GM13976 (cell line): ENCODE measurements at places on chromosomes 11 and 22.
A peak's percentile ranks its signal among the peaks of the same experiment; 100 is the strongest.

DNA sequence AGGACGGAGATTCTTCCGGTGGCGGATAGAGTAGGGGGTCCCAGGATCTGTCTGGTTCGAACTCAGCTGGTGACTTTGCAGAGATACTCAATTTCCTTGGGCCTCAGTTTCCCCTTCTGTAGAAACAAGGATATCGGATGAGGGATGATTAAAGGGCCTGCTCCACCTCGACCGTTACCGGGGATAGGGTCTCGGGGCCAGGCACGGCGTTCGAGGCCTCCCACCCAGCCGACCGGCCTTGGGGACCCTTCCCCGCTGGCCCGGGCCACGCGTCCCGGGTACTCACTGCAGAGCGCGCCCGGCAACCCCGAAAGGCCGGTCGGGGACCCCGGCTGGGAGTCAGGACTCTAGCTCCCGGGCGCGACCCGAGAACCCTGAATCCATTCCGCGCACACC is 321 bp downstream of the RHBDD3 start:
- DNase-seq = no peak

DNA sequence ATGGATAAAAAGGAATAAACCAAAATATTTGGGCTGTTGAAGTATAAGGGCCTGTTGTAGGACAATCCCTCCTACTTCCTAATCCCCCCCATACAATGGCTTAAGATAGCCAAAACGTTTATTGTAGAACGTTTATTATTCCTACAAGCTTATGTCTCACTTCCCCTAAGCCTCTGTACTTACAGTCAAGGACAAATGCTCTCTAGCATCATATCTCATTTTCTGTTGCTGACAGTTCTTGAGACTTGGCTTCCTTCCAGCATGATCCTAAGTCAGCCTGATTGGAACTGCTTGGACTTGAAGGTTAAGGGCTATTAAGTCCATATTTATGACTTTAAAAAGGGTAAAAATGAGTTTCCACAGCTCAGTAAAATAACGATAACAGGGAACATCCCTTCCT is 8.8 kb downstream of the MISFA start:
- DNase-seq = no peak

- DNase-seq = no peak
Observed at GRCh38 chr22:22903355-22903777, 15.8 kb downstream of the IGLL5 start.

GRCh38 chr11:76444065-76444383 is 794 bp upstream of the EMSY start:
- no peak for DNase-seq

GRCh38 chr22:49956914-49957825 is 3.4 kb upstream of the PIM3 start:
- no peak for DNase-seq

DNA sequence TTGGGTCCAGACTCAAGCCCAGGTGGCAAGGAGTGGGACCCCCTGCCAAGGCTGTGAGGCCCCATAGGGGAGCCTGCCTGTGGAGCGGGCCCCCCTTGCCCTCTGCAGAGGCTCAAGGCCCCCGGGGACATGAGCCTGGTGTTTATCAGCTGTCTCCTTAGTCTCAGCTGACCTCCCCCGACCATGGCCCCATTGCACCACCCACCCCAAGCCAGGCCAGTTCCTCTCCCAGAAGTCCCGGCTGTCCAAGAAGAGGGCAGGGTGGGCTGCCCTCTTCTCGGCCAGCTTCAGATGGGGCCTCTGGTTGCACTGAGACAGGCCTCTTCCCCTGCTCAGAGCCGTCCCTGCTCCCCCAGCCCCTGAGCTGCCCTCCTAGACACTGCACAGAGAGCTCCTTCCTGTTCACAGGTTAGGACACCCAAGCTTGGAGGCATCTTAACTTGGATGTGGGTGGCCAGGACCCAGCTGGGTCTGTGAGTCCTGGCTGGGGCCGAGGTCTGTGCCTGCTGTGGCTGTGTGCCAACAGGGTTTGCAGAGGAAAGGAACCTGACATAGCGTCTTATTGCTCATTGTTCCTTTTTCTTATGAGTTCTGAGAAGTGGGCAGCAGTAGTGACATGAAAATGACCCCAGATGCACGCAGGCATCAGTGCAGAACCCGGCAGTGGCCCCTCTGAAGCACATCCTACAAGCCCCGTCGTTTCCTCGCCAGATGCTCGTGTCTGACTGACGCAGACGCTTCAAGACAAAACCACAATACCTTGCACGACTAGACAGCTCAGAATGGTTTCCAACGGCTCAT is 5.4 kb downstream of the TRABD start:
- DNase-seq = peak; percentile 82

GRCh38 chr11:45078236-45079074 is 68.0 kb upstream of the PRDM11 start:
- no peak for DNase-seq

DNA sequence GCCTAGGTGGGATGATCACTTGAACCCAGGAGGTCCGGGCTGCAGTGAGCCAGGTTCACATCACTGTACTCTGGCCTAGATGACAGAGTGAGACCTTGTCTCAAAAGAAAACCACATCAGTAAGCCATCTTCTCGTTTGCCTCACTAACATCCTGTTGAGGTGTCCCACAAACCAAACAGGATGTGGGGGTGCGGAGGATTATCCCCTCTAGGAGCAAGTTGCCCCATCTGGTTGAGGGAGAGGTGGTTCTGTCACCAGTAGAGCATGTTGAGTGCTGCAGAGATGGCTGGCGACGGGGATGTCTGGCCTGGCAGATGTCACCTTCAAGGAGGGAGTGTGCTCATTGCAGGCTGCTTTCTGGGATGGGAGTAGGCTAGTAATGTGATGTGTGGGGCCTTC is 72.4 kb downstream of the ZNRF3 start:
- DNase-seq = peak; percentile 46

DNA sequence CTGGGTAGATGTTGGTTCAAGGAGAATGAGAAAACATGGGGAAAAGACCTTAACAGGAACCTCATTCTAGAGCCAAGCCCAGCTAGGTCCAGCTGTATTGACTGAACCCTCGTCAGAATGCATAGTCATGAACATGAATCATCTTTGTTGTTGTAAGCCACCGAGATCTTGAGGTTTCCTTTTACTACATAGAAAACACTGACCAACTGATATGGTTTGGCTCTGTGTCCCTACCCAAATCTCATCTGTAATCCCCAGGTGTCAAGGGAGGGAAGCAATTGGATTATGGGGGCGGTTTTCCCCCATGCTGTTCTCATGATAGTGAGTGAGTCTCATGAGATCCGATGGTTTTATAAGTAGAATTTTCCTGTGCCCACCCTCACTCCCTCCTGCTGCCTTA is 19.4 kb upstream of the PHOX2A start:
- DNase-seq = no peak

DNA sequence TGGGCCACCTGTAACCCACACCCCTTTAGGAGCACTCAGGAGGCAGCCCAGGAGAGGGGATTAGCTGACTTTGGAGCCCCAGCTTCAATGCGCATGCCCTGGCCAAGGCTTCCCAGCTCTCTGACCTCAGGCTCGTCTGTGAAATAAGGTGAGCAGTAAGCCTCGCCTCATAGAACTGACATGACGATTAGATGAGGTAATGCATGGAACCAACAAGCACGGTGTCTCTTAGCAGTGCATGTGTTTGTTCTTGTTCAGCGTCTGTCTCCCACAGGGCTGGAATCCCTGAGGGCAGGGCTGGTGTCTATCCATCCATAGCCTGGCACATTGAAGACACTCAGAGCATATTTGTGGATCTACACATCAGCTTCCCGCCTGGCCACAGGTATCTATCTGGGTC is 415.4 kb downstream of the MN1 start:
- DNase-seq = no peak

DNA sequence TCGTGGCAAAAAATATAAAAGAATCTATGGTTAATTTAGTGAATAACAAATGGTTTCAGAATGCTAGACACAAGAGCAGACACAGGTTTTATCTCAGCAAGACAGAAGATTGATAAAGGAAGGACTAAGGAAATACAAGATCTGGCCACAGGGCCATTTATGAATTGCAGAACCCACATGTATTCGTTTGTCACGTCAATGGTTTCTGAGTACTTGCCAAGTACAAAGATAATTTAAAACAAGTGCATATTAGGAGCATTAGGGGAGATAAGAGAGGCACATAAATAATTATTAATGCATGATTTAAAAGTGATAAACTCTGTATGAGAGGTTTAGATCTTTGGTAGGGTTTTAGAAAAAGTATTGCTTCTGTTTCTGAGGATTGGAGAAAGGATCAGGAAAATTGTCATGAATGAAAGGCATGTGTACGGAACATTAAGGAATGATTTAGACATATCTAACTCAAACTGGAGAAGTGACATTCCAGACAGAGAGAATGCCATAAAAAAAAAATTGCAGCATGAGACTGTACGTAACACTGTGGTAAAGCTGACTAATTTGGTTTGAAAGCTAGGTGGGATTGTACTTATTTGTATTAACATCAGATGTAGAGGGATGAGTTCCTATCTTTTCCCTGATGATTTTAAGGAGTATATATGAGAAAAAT is 727.1 kb downstream of the NELL1 start:
- DNase-seq = no peak

DNA sequence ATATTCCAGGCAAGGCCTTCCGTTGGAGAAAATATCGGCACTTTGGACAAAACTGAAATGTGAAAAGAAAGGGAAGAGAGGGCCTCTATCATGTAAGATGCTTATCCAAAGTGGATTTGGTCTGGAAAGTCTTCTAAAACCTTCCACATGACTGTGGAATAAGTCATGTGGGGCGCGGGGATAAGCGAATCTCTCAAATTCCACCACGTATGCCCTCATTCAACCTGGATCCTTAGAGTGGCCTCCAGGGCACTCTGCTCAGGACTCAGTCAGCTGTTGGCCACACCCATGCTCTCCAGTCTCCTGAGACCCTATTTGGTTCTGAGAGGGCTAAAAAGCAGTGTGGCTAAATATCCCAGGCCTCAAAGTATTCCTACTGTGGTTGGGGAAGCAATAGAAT is 2.0 kb upstream of the TIMP3 start:
- DNase-seq = no peak

DNA sequence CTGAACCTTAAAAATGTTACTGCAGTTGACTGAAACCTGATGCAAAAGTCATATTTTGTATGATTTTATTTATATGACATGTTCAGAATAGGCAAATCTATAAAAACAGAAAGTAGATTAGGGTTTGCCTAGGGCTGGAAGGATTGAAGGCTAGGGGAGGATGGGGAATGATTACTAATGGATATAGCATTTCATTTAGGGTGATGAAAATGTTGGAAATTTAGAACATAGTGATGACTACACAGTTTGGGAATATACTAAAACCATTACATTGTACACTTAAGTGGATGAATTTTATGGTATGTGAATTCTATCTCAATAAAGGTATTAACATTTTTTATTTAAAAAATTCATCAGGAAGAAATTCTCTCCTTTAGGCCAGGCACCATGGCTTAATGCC is 22.9 kb upstream of the PAFAH1B2 start:
- no peak for DNase-seq

DNA sequence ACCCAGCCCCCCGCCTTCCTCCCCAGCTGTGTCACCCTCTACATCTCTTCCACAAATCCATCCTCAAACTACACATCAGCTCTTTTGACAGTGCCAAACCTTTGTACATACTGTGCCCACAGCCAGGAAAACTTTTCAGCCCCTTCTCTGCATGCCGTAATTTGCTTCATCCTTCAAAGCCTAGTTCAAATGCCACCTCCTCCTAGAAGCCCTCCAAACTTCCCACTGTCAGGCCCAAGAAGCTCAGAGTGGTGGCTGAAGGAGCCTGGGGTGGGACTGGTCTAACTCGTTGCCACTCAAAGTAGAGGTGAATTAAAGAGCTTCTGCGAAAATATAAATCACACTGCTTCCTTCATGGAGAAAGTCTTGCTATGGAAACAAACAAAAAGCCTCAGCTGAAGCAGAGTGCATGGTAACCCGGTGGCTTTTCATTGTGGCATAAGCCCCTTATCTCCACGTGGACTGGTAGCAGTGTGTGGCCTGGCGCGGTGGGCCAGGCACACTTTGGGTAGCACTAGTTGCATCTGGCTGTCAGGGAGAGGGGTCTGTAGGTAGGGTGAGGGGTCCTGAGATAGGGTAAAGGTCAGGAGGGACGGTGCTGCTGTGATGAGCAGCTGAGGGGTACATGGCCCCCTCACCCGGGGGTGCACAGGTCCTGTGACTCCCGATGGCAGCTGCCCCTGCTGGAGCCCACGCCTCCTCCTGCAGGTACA is 76.9 kb downstream of the MYO7A start:
- no peak for DNase-seq

DNA sequence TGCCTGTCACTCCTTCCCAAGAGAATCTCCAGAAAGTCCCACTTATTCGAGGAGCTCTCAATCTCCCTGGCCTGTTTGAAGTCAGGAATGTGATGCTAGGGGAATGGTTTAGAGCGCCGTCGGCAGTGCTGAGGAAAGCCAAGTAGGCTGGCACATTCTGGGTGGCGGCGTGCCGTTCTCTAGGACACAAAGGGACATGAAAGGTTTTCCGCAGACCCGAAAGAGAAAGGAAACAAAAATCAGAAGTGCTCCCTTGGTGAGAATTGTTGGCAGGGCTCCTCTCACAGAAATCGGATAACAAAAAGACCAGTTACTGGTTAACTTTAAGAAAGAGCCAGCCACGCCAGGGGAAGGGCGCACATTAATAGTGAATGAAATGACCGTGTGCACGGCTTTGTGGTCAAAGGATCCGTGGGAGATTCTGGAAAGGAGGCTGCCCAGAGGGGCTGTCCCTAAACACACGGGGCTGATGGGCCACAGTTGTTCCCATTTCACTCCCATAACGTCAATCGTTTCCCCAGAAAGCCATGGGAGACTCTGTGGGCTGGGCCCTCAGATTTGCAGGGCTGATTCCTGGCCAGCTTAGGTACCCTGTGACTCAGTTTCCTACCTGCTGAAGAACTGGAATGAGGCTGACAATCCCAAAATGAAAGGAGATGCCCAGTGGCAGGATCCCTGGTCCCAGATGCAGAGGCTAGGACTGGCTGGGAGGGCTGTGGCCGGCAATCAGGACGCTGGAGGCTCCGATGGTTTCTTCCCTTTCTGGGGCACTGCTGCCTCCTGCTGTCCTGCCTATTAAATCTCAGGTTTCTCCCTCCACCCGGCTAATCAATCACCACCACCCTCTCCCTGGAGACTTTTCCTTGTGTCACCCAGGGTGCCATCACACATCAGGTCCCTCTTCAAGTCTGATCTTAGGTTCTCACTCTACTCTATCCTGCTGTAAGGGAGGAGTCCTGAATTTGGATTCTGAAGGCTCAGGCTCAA is 82.3 kb downstream of the RCN1 start:
- peak; percentile 60 for DNase-seq

GRCh38 chr11:17703951-17704350 is 15.4 kb upstream of the MYOD1 start:
- no peak for DNase-seq

DNA sequence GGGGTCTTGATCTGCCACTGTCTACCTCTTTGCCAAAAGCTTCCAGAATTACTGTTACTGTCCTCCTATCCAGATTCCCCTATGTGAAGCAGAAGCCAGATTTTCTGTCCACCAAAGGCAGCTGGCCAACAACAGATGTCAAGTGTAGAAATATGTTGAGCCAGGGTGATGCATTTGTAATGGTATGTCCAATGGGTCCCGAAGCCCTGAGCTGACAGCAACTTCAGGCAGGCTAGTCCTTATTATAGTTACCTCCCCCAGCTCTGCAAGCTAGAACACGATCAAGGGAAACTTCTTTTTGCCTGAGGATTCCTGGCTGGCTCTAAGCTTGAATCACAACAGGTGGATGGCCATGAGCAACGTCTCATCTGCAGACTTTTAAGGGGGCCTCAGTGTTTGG is 10.2 kb downstream of the PAMR1 start:
- DNase-seq = no peak
